AG20443 (cell line): ENCODE measurements at places on chromosomes 12 and 14.

DNA sequence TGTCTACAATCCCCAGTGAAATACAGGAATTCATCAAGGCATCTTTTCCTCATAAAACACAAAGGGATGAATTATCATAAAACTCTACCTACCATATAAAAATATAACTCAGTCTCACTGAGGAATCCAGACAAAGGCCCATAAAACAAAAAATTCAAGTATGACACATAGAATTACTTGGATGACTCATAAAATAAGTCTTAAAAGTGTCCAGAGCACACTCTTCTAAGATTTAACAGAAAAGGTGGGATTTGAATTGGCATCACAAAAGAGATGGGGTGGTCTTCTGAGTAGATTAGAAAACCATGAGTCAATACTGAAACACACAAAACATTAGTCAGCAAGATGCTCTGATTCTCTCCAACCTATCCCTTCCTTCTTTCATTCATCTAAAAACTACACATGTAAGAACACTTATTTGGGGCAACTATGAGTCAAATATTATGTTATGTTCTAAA is 202.7 kb upstream of the GARIN6 start:
- no peak for DNase-seq

- DNase-seq, result peak; percentile 68
Measured at GRCh38 chr12:26319511-26319910, 124.1 kb downstream of the SSPN start.

DNA sequence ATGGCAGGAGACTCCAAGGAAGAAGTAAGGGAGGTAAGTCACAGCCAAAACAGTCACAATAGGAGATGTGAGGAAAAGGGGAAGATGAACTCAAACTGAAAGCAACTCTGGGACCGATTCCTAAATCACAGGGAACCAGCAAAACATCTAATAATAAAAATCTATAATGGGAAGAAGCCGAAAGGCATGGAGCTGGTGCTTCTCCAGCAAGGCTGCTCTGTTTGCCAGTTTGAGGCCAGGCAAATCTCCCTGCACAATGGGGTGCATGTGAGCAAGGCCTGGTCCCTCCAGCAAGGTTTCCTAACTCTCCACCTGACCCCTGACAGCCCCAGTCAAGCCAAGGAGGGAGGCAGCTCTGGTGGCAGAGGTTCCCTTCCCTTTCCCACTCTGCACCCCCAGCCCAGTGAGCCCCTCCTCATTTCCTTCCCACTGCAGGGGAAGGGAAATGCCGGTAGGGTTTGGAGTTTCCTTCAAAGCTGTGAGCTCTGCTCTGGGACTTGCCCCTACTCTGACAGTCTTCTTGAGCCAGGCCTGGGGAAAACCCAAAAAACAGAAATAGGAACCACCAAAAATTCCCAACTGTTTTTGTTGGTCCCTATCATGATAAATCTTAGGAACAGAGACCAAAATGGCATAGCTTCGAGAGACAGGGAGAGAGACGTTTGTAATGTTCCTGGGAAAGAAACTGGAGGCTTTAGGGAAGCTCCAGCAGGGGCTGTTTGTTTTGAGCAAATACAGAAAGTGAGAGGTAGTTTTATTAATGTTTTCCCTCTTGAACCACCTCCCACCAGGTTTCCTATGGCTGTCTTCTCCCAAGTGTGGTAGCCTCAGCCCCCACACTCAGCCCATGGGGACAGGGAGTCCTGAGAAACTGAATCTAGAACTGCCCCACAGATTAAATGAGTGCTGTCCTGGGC is 34.6 kb downstream of the FMNL3 start:
- no peak for DNase-seq

GRCh38 chr12:130765186-130765659 is 49.1 kb upstream of the RIMBP2 start:
- no peak for DNase-seq

- DNase-seq, result no peak
Measured at GRCh38 chr14:95192311-95192710, 35.0 kb upstream of the DICER1 start.

DNA sequence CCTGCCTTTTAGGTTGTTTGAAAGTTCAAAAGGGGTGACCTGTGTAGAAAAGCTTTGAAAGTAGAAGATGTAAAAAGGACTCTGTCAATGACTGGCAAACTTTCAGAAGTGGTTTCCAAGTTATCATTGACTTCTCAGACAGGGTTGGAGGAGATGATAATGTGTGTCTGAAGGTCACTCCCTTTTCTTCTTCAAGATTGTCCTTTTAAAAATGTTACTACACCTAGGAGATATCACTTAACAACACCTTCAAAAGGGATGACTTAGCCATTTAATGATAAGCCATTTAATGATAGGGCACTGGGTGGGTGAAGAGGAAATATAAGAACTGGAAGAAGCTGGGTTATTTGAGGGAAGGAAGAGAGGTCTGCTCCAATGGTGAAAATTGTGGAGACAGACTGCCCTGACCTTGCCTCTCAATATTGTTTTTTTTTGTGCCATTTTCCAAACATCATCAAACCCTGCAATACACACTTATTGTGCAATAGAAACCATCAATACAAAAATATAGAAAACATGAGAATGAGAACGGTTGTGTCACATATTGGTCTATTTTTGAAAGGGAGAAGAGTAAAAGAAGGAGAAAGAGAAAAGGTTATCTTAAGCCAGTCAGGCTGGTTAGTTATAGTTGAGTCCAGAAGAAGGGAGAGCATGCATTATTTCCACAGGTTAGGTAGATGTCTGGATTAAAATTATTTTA is 38.8 kb downstream of the BEST3 start:
- no peak for DNase-seq

- DNase-seq, result no peak
Measured at GRCh38 chr12:70430400-70430799, 64.3 kb downstream of the KCNMB4 start.

GRCh38 chr12:41970744-41971143 is 173.9 kb downstream of the GXYLT1 start:
- DNase-seq, result no peak

- no peak for DNase-seq
Measured at GRCh38 chr12:57584690-57585089, 6.3 kb upstream of the PIP4K2C start.

- no peak for DNase-seq
Measured at GRCh38 chr14:90572441-90573150, 175.8 kb downstream of the CALM1 start.
